Stimulated activated CD8-positive, alpha-beta memory T cell treated with anti-CD3 and anti-CD28 coated beads, Interleukin-2, amount 100 ng/mL, for 48 hours (primary cell): ENCODE measurements at places on chromosomes 2 and 18.

GRCh38 chr2:240819858-240820606 is at the start of gene KIF1A:
Gene KIF1A, minus strand, starts transcription at chr2:240820219. Its CDS starts 22,467 bp downstream, at chr2:240797752.
- no peak for DNase-seq

DNA sequence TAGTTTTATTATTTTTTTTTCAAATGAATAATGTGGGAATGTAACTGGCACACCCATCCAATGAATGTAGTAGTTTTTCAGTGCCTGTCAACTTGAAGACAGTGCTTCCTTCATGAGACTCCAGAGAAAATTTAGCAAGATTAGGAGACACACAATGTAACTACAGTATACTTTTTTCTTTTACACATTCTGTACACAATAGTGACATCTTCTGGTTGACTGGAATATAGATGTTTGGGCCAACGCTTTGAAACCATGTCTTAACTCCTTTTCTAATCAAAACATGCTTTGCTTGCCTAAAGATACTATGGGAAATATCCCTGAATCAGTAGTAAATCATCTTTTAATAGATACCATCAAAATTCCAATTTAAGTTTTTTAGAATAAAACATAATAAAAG is 229.5 kb upstream of the ZC3H15 start:
- no peak for DNase-seq

GRCh38 chr2:151437630-151438029 is 27.9 kb downstream of the RIF1 start:
- DNase-seq, result no peak

GRCh38 chr18:42011053-42011452 is 56.0 kb downstream of the PIK3C3 start:
- DNase-seq, result no peak

- DNase-seq, result no peak
Observed at GRCh38 chr2:127051116-127052056, 55.6 kb downstream of the BIN1 start.

- no peak for DNase-seq
Observed at GRCh38 chr2:18412980-18413675, 147.3 kb downstream of the RDH14 start.
